ENCODE measurements at places on chromosomes 4 and X.

GRCh38 chr4:82797405-82798111 lies 1.0 kb downstream of the SCD5 start:
- no peak for DNase-seq

DNA sequence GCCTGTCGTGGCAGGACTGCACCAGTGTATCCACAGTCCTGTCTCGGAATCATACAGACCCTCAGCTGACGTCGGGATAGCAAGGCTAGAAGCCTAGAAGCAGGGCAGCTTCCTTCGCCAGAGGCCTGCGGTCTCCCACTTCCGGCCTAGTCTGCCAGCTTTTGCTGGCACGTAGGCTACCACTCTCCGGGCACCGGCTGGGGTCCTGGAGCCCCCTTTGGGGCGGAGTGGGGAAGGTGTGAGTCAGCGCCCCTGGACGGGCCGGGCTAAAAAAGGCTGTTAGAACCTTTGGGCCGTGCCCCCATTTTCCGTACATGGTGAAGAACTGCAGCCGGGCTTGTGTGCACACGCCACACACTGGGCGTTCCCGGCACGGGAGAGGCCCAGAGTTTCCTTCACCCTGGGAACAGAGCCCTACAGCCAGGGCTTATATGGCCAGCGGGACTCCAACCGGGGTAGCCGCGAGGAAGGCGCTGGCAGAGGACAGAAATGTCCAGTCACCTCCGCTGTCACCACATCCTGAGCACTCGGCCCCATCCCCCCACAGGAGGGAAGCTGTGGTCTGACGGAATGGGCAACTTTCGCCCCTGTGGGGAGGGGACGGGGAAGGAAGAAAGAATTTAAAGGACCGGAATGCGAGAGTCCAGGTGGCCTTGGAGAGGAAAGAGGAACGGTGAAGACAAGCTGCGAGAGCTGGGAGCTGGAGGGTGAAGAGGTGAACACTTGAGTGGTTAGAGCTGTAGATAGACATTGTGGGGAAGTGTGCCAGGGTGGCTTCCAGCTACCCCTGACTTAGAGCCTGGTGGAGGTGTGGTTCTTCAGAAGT lies 4.6 kb downstream of the MAGIX start:
- no peak for DNase-seq

GRCh38 chrX:96176921-96177320 lies 507.7 kb upstream of the DIAPH2 start:
- no peak for DNase-seq

DNA sequence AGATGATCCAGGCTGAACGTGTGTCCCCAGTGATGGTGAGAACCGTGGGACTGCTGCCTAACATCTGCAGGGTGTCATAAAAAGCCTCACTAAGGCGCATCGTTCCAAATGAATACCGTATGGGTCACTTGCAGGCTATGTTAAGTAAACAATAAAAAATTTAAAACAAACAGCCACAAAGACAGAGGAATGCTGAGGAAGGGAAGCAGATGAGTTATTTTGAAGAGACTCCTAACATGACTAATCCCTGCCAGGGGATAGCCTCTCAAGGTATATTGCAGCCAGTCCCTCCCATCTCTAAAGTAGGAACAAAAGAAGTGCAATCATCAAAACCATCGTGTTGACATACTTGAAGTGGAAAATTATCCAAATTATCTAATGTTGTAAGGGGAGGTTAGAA lies 83.8 kb downstream of the UNC5C start:
- no peak for DNase-seq

DNA sequence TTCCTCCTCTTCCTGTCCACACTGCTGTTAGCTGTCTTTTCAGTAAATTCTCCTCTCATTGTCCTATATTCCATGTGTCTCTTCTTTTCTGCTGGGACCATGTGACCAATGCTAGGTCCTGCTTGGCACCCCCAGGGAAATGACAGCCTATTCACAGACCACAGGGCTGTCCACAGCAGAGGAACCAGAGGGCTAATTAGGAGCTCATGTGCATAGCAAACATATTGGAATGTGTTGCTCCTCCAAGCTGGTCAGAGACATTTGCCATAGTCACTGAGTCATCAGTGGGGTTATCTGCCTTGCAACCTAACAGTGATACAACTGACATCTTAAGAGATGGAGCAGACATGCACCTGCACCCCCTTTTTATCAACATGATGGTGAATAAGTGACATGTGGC lies 67.9 kb upstream of the PUDP start:
- DNase-seq: no peak

DNA sequence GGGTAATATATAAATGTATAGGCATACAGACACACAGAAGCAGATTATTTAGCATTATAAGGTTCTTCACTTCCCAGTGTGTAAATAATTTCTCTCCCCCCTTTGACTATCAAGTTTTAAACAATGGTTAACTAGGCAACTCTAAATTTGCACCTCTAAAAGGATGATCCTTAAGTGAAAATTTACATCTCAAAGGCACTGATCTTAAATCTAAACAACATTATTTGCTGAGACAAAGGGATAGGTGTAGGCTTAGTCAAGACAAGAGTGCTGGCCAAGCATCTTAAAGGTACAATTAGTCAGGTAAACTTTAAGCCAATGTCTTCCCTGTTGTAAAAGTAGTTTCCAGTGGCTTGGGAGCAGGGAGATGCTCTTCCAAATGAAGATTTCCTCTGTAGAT lies 33.0 kb downstream of the NLRP2B start:
- DNase-seq: no peak

DNA sequence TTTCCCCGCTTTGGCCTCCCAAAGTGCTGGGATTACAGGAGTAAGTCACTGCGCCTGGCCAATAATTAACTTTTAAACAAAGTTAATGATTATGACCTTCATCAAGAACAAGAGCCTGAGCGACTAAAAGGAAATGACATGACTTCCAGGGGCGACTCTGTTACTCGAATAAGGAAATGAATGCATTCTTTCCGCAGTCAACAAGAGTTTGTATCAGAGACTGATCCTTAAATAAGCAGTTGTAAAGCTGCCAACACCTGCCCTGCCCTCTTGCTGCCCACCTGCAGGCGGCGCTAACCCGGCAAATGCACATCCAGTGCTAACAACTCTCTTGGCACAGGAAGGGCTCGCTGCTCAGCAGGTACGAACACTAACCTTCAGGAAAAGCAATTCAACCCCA lies 27.3 kb downstream of the WDR1 start:
- DNase-seq: no peak

GRCh38 chrX:129566073-129566472 lies 26.0 kb downstream of the OCRL start:
- no peak for DNase-seq

DNA sequence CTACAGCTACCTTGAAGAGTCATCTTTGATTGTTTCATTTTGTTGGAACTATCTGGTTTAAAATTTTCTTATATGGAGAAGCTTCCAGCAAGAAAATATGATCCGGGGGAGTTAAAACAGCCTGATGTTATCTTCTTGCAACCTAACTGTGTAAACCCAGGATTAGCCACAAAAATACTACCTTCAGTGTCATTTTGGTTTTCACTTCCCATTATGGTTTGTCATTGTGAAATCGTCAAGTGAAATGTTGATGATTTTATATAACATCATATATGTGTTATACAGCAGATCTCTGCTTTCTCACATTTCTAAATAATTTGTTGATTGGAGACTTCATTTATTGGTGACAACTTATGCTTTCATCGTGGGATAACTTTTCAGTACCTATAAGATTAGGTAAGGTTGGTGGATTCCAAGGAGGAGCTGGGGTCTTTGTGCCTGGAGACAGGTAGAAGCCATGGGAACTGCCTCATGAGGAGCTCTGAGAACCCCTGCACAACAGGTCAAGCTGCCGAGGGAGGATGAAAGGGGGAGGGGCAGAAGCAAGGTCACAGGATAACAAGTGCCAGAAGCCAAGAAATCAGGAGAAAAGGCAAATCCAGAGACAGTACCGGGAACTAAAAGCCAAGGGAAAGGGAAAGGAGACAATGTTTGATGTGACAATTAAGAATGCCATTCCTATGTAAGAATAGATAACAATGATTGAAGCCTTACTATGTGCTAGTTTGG lies 7.2 kb downstream of the ARHGAP24 start:
- DNase-seq: no peak

- DNase-seq: no peak
Observed at GRCh38 chr4:174616661-174617060, 94.4 kb upstream of the HPGD start.

DNA sequence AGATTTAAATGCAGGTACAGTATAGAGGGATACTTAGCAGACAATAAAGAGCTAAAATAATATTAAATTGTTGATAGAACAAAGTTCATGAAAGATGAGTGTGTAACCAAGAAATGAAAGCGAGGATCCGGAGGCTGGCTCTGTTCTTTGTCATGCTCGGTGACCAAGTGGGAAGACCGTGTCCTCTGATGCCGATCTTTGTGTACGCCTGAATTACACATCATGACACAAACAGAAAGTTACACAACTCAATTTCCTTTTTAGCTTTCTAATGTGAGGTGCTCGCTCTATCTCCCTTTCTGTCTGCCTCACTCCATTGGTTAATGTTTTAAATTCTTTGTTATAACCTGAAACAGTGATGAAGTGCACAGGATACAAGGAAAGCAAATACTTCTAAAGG lies 114.8 kb upstream of the NEIL3 start:
- DNase-seq: no peak

DNA sequence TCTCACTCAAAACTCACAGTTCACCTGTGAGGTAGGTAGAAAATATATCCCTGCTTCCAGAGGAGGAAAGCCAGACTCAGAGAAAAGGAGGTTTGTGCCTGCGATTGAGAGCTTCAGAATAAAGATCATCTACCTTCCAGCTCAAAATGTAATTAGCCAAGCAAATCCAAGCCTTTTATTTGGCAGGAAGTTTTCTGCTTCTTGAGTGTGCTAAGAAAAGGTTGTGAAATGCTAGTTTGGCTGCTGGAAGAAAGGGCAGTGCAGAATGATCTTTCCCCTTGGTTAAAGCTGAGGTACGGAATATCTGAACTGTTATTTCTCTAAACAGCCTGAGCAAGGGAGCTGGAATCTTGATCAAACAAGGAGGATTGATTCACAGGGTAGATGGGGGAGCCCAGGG lies 59.7 kb upstream of the VCX3B start:
- DNase-seq: no peak

DNA sequence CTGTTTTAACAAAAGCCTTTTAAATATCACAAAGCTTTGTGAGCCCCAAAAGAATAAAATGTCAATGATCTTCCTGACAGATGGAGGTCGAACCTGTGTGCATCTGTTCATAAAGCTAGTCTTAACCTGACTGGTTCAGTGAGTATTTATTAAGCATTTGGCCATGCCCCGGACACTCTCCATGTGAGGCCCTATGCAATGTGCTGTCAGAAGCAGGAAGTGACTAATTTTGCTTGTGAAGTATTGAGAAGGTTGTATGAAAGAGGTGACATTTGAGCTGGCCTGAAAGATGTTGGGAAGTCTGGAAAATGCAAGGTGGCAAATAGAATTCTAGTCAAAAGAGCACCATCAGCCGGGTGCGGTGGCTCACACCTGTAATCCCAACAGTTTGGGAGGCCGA lies 171.4 kb downstream of the MSL3 start:
- no peak for DNase-seq

DNA sequence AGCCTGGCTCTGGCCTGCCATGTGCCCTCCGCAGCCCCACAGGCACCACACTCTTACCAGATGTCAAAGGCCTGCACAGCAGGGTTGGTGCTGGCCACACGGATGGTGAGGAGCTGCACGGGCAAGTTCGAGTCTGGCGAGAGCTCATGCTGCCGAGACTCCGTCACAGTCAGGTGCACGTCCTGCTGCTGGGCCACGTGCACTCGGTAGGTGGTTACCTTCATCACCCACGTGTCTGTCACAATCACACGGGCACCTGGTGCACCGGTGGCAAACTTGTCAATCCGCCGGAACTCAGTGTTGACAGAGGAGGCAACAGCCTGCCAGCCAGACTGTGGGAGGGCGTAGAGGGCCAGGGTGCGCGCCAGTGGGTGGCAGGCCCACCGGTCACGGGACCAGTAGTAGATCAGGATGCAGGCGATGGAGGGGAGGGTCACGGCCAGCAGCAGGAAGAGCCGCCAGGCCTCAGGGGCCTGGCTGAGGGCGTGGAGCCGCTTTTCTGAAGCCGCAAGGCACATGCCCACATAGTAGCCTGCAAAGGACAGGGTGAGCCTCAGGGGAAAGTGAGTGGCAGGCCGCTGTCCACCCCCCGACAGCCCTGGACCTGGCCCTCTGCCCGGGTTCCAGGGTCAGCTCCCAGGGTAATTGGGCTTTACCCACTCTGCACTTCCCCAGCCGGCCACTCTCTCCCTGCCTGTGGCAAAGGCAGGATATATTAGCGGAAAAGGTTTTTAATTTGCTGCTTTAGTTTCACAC lies 2.9 kb downstream of the TMEM129 start:
- no peak for DNase-seq

GRCh38 chr4:156503119-156503518 lies 468.5 kb downstream of the PDGFC start:
- DNase-seq: no peak

DNA sequence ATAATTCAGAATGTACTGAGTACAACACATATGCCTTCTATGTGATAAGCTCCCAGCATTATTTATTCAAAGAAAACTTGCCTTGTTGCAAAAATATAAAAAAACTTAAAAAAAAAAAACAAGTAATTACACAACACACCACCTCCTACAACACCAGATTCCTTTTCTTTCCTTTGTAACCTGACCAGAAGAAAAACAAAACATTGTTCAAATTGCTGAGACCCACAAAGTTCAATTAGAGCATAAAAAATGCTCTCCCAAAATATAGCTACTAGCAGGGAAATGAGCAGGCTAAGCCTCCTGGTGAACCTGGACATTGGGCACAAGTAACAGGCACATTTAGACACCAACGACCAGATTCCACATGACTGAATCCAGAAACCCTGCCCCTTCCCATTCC lies 38.3 kb downstream of the MECP2 start:
- DNase-seq: no peak

GRCh38 chr4:79833857-79834256 lies 239.2 kb downstream of the ANTXR2 start:
- DNase-seq: no peak

GRCh38 chr4:185246453-185246852 lies 37.1 kb downstream of the SNX25 start:
- no peak for DNase-seq

- no peak for DNase-seq
Observed at GRCh38 chr4:179040259-179040658, 1598.0 kb upstream of the AGA start.

GRCh38 chr4:110106931-110107296 lies 91.5 kb downstream of the ELOVL6 start:
- no peak for DNase-seq

DNA sequence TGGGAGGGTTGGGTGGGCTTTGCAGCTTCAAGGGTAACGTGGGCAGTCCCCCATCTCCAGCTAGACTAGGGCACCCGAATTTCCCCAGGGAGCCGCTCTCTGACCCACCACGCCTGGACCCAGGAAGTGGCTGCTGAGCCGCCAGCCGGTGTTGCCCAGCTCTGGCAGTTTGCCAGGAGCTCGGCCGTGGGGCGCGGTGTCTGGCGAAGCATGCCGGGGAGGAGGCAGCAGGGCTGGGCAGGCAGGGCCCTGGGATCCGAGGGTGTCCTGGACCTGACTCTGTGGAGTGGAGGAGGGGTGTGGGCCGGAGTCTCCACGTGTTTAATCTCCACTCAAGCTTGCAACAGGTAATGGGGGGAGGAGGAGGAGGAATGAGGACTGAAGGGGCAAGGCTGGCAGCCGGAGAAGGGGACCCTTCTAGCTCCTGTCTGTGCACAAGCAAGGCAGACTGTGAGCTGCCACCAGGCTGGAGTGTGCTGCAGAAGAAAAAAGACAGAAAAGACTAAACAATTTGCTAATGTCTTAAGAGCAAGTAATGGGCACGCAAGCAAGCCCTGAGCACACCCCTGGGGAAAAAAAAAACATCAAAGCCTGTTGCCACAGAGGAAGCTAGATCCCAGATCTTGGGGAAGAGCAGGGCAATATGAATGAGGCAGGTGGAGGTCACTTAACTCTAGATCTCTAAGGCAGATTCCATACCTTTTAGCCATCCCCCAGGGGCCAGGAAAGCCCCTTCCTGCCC lies 2.4 kb downstream of the LONRF3 start:
- DNase-seq: no peak
